Sigmoid colon (tissue), 7 donors: ENCODE measurements at places on chromosomes 12 and 14. TPM values are rescaled to one million over a fixed set of nuclear protein-coding genes. Genes with fewer than 3 reads are reported as not detected.
A peak's percentile ranks its signal among the peaks of the same experiment; 100 is the strongest.

DNA sequence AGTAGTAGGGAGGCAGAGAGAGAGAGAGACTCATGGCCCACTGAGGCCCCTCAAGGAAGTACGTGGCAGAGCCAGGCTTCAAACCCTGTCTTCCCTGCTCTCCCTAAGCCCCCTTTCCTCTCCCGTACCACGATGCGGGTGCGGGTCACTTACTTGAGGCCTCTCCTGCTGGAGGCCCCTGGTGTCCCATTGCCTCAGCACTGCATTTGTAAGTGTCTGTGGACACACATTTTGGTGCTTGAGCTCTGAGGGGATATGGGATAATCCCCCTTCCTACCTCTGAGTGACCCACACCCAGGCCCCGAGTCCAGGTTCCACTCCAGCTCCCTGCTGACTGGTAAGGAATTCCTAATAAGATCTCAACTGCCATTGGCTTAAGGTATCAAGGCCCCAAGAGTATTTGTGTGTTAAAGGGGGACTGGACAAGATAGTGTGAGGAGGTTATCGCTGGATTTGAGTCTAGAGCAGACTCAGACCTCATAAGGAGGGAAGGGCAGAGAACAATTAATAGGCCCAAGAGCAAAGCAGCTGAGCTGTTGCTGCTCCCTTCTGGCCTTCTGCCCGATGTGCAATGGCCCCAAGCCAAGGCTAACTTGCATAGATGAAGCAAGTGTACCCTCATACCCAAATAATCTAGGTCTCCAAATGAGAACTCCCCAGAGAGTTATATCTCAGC lies 71.9 kb downstream of the CRACR2A start:
- H3K4me1 ChIP-seq: peaks cover 26% of the 10 kb centered on the region
- no peak overlapping the region for H3K4me3 ChIP-seq
- no peak overlapping the region for H3K27ac ChIP-seq
- H3K36me3 ChIP-seq: no peaks in the 10 kb centered on the region
- H3K27me3 ChIP-seq: no peaks in the 10 kb centered on the region
- no peak for DNase-seq

- no peak for DNase-seq
- H3K27ac ChIP-seq: no peak overlapping the region
- H3K4me3 ChIP-seq: no peak overlapping the region
- peaks cover 27% of the 10 kb centered on the region for H3K4me1 ChIP-seq
- H3K27me3 ChIP-seq: no peaks in the 10 kb centered on the region
Observed at GRCh38 chr12:66164349-66164821, 5.4 kb downstream of the TMBIM4 start.

GRCh38 chr14:77004711-77005460 lies 23.6 kb downstream of the IRF2BPL start:
- no peak overlapping the region for H3K27ac ChIP-seq
- H3K27me3 ChIP-seq: no peaks in the 10 kb centered on the region
- DNase-seq: no peak

GRCh38 chr14:60313093-60313492 lies 64.1 kb downstream of the PPM1A start:
- no peaks in the 10 kb centered on the region for H3K4me1 ChIP-seq
- no peaks in the 10 kb centered on the region for H3K36me3 ChIP-seq
- no peak overlapping the region for H3K4me3 ChIP-seq
- no peaks in the 10 kb centered on the region for H3K27me3 ChIP-seq

DNA sequence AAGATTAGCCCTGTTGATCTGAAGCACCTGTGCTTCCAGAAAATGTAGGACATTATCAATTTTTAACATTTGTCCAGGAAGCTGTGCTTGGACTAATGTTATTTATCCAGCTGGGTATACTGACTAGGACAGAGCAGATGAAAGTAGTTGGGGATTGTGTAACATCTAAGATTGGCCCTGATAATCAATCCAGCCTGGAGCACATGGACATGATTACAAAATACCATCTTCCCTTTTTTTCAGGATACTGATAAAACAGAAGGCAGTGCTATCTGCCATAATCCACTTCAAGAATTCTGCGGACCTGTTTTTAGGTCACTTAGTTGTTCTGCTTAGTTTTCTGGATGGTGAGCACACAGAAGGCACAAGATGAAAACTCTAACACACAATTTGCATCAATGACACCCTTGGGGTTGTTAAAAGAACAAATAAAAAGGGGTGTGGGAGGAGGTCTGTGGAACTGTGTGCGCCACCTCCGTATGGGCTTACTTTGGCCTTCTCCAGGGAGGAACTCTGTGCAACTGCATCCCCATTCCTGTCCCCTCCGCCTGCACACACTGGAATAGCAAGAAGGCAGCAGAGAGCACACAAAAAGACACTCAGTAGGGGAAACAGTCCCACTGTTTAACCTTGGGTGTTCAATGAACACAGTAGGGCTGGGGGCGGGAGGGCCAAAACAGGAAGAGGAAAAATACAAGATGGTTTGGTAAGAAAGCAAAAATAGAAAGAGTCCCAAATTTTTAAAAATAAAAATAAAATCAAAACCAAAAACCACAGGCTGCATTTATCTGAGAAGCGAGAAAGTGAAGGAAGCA lies 31.1 kb upstream of the DUSP6 start:
- DNase-seq: no peak
- no peaks in the 10 kb centered on the region for H3K36me3 ChIP-seq
- no peaks in the 10 kb centered on the region for H3K27me3 ChIP-seq
- H3K4me1 ChIP-seq: peaks cover 39% of the 10 kb centered on the region
- H3K27ac ChIP-seq: peak overlapping the region; percentile 80

GRCh38 chr14:103510724-103511693 lies 11.6 kb downstream of the CKB start:
- no peak overlapping the region for H3K27ac ChIP-seq
- peak; percentile 50 for DNase-seq
- H3K4me3 ChIP-seq: no peak overlapping the region
- peaks cover 39% of the 10 kb centered on the region for H3K36me3 ChIP-seq
- H3K4me1 ChIP-seq: peaks cover 21% of the 10 kb centered on the region
- H3K27me3 ChIP-seq: no peaks in the 10 kb centered on the region

- H3K36me3 ChIP-seq: no peaks in the 10 kb centered on the region
- no peak overlapping the region for H3K4me3 ChIP-seq
- peak overlapping the region; percentile 73 for H3K27ac ChIP-seq
- DNase-seq: no peak
- H3K4me1 ChIP-seq: peaks cover 70% of the 10 kb centered on the region
Observed at GRCh38 chr14:68522510-68523325, 270.1 kb downstream of the ZFP36L1 start.

GRCh38 chr14:76727384-76727783 lies 33.9 kb upstream of the VASH1 start:
- H3K27ac ChIP-seq: peak overlapping the region; percentile 51
- H3K36me3 ChIP-seq: no peaks in the 10 kb centered on the region
- no peaks in the 10 kb centered on the region for H3K4me1 ChIP-seq
- H3K27me3 ChIP-seq: peaks cover 9% of the 10 kb centered on the region
- H3K4me3 ChIP-seq: no peak overlapping the region
- DNase-seq: no peak

DNA sequence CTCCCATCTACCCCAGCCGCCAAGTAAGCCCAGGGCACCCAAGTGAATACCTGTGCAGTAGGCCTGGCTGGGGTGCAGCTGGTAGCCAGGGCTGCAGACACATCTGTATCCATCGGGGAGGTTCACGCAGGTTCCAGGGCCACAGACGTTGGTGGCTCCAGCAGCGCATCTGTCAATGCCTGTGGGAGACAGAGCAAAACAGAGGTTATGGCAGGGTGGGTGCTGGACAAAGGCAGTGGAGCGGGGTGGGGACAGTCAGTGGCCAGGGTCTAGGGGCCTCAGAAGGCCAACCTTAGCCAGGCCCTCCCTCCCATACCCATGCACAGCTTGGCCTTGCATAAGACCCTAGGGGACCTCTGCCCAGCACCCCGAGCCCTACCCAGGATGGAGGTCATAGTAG lies 29.2 kb downstream of the ISCA2 start:
- H3K4me3 ChIP-seq: no peak overlapping the region
- H3K27me3 ChIP-seq: no peaks in the 10 kb centered on the region
- no peak for DNase-seq
- H3K4me1 ChIP-seq: no peaks in the 10 kb centered on the region

DNA sequence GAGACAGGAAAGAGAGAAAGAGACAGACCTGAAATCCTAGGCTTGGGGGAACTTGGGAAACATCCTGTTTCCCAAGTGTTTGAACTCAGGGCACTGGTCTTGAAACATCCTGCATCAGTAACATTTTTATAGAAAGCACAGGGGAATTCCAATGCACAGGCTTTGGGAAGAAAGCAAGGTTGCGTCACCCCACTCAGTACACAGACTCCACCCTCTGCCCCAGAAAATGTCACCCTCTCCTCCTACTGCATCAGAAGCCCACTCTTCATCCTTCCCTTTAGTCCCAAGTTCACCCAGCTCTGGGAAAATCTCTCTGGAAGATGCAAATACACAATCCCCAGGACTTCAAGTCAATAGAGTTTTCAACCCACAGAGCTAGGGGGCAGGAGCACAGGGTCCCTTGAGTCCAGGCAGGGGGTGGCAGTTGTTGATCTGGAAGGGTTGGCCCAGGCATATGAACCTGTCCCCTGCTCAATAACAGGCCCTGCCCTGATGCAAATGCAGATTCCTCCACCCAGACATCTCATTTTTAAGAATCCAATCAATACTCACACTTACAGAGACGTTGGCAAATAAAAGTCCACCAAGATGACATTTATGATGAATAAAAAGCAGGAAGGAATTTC lies 1.7 kb downstream of the RDH16 start:
- H3K27me3 ChIP-seq: no peaks in the 10 kb centered on the region
- H3K4me3 ChIP-seq: no peak overlapping the region
- no peak for DNase-seq
- no peaks in the 10 kb centered on the region for H3K4me1 ChIP-seq

GRCh38 chr12:94725375-94726168 lies 75.2 kb upstream of the TMCC3 start:
- no peak for DNase-seq
- H3K36me3 ChIP-seq: no peaks in the 10 kb centered on the region
- no peak overlapping the region for H3K4me3 ChIP-seq
- no peaks in the 10 kb centered on the region for H3K4me1 ChIP-seq

DNA sequence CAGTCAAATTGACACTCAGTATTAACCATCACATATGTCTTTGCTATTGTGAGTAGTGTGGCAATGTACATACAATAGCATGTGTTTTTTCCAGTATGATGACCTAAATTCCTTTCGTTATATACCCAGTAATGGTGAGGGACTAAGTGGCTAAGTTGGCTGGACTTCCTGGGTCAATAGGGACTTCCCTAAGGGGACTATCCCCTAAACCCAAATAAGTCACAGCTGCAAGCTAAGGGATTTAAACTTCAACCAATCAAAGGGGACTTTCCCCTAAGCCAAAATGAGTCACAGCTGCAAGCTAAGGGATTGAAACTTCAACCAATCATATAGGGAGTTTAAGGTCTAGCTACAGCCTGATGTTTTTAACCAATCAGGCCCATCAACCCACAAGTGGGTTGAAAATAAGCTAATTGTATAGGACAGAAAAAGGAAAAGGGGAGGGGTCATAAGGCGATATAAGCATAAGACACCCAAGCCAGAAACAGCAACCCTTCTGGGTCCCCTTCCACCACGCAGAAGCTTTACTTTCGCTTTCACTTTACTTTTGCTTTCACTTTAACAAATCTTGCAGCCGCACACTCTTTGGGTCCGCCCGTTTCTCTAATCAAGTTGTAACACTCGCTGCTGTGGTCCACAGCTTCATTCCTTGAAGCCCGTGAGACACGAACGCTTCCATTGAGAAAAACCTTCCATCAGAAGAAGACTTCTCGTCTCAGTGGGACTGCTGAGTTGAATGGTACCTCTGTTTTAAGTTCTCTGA lies 404.4 kb downstream of the FLRT2 start:
- DNase-seq: peak; percentile 61
- no peaks in the 10 kb centered on the region for H3K36me3 ChIP-seq
- H3K4me1 ChIP-seq: no peaks in the 10 kb centered on the region
- peak overlapping the region; percentile 3 for H3K27ac ChIP-seq
- peak overlapping the region; percentile 38 for H3K4me3 ChIP-seq
- H3K27me3 ChIP-seq: no peaks in the 10 kb centered on the region

DNA sequence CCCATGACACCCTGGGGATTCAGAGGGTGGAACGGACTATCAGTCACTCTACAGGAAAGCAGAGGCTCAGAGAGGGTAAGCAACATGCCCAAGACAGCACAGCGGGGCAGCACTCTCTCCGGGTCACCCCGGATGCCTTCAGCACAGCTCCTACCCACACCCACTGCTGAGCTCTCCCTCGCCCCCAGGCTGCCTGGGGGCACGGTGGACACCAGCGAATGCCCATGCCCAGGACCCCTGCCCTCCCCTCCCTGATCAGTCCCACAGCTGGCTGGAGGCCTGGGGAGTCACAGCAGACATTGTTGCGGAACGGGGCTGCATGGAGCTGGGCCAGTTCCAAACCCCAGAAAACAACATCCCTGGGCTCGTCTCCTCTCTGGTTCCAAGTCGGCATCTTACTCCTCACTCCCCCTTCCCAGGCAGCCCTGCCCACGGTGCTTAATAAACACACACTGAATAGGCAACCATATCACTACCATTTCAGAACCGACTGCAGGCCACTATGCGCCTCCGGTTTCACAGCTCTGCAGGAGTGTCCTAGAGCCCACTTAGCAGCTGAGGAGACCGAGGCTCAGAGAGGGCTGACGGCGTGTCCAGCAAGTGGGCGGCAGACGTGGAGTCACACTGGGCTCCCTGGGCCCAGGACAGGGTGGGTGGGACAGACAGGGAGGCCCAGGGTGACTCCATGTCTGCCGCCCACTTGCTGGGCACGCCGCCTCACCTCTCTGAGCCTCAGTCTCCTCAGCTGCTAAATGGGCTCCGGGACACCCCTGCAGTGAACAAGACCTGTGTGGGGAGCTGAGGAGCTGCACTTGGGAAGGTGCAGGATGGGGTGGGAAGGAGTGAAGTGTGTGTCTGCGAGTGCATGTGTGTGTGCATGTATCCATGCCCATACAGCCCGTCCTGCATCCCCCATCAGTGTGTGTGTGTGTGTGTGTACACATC lies 27.0 kb downstream of the CCDC85C start:
- H3K4me1 ChIP-seq: peaks cover 99% of the 10 kb centered on the region
- no peaks in the 10 kb centered on the region for H3K36me3 ChIP-seq

GRCh38 chr12:31020385-31021166 lies 53.1 kb upstream of the DDX11 start:
- H3K27me3 ChIP-seq: no peaks in the 10 kb centered on the region
- no peaks in the 10 kb centered on the region for H3K4me1 ChIP-seq
- H3K36me3 ChIP-seq: no peaks in the 10 kb centered on the region
- H3K4me3 ChIP-seq: no peak overlapping the region

DNA sequence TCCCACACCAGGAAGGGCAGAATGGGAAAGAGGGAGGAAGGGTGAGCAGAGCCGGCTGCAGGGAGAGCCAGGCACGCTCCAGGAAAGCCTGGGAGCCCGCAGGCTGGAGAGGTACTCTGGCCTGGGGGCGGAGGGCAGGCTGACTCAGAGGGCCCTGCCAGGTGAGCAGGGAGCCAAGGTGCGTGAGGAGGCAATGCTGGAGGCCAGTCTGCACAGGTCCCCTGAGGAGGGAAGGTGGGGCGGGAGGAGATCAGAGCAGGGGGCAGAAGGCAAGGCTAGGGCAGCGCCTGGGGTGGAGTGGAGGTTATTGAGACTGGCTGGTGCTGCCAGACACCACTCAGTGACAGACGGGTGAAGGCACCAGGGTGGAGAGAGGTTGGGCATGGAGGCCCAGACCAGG lies 385.0 kb downstream of the BCL11B start:
- no peak overlapping the region for H3K27ac ChIP-seq
- H3K4me3 ChIP-seq: no peak overlapping the region
- H3K27me3 ChIP-seq: no peaks in the 10 kb centered on the region

- no peaks in the 10 kb centered on the region for H3K36me3 ChIP-seq
- DNase-seq: no peak
- peak overlapping the region; percentile 55 for H3K27ac ChIP-seq
Observed at GRCh38 chr12:98456576-98457573, 58.5 kb upstream of the TMPO start.

CCDC196 gene
- not detected for total RNA-seq

PLEKHD1 gene
- 0.16 TPM for total RNA-seq

TMX1 gene
- 38.3 TPM for total RNA-seq

CFAP54 gene
- total RNA-seq: 3.1 TPM

ZFHX2 gene
- 0.33 TPM for total RNA-seq
